ENCODE measurements at places on chromosomes 5 and 9. TPM values are rescaled to one million over a fixed set of nuclear protein-coding genes. Genes with fewer than 3 reads are reported as not detected.
A peak's percentile ranks its signal among the peaks of the same experiment; 100 is the strongest.

DNA sequence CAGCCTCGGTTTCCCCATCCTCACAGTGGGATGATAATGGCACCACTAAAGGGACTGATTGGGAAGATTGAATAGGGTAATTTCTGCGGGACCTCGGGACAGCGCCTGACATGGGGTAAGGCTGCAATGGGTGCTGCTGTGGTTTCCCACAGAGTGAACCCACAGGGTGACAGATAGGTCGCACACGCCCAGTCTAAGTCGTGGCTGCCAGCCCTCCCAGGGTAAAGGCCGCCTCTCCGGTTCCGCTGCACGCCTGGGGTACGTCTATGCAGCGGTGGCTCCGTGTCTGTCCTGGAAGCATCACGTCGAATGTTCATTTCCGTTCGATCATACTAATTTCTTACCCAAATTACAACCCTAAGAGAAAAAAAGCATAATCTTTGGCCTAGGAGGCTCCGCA, 631 bp downstream of the CFAP77 start:
- DNase-seq = no peak

DNA sequence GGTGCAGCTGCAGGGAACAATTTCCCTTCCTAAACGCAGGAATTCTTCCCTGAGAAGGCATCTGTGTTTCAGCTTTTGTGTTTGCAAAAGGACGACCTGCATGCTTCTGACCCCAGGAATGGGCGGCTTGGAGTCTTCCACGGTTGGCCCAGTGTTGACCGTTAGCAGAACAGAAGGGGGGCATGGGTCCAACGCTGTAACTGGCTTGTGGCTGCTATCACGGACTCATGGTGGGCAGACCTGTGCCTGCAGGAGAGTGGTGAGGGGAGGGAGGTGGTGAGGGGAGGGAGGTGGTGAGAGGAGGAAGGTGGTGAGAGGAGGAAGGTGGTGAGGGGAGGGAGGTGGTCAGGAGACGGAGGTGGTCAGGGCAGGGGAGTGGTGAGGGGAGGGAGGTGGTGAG, 388.6 kb upstream of the IRX4 start:
- no peak for DNase-seq

- DNase-seq = peak; percentile 78
Observed at GRCh38 chr9:137757613-137758029, 120.0 kb upstream of the CACNA1B start.

- no peak for DNase-seq
Observed at GRCh38 chr9:18706648-18707047, 232.7 kb downstream of the ADAMTSL1 start.

DNA sequence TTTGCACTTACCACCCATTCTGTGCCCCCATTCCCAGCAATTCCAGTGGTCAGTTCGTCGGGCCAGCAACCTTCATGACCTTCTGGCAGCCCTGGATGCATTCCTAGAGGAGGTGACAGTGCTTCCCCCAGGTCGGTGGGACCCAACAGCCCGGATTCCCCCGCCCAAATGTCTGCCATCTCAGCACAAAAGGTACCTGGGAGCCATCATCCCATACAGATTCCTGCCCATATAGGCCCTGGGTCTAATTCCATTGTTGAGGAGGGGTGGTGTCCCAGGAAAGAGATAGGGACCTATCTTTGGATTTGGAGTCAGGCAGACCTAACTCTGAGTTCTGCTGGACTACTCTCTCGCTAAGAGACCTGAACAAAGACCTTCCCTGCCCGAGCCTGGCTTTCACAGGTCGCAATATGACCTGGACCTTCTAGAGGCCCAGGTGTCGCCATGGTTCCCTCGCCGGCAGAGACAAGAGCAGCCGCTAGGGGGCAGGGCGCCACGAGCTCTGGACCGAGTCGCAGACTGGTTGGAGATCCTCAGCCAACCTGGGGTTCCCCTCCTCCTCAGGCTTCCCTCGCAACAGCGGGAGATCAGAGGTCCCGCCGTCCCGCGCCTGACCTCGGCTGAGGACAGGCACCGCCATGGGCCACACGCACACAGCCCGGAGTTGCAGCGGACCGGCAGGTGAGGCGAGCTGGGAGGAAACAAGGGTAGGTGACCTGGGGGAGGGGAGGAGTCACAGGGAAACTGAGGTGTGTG, 3.1 kb downstream of the SLC4A9 start:
- peak; percentile 61 for DNase-seq

GRCh38 chr5:53170746-53171349, 61.3 kb upstream of the MOCS2 start:
- DNase-seq = peak; percentile 55

DNA sequence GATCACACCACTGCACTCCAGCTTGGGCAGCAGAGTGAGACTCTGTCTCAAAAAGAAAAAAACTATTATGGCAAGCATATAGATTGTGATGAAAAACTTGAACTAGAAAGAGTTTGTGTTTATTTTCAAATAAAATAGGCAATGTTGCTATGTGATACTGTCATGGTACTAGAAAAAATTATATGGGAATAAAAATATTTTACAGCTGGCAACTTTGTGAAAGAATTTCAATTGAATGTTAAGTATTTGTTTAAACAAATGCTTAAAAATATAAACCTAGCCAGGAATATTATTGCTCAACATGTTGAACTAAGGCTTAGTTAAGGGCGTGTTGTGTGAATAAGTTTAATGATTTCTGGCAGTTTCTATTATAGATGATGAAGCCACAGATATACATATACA, 31.7 kb downstream of the HSDL2 start:
- no peak for DNase-seq

- DNase-seq = no peak
Observed at GRCh38 chr9:31302620-31303418, 1081.6 kb upstream of the ACO1 start.

DNA sequence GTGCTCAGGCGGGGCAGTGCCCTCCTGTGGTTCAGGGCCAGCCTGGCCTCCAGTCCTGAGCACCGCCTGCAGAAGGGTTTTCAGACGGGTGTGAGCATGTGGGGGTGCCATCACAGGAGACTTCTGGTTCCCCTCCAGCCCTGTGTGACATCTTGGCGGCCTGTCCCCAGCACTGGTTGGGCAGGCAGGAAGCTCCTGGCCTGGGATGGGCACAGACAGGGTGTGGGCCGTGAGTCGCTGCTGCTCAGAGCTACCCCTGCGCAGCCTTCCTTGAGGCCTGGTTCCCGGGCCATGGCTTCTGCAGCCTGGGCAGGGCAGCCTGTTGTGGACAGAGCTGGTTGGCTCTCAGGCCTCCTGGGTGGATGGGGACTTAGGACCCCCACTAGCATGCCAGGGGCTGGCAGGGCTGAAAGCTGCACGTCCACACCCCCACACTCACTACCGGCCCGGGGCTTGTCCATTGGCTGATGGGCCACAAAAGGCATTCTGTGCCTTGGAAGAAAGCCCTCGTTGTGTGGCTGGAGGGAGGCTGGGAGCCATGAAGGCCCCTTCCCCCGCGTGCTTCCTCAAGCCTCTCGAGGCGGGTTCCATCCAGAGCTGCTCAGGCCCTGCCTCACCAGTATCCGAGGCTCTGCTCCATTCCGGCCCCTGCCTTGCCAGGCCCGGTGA, 58.7 kb downstream of the RXRA start:
- peak; percentile 58 for DNase-seq

DNA sequence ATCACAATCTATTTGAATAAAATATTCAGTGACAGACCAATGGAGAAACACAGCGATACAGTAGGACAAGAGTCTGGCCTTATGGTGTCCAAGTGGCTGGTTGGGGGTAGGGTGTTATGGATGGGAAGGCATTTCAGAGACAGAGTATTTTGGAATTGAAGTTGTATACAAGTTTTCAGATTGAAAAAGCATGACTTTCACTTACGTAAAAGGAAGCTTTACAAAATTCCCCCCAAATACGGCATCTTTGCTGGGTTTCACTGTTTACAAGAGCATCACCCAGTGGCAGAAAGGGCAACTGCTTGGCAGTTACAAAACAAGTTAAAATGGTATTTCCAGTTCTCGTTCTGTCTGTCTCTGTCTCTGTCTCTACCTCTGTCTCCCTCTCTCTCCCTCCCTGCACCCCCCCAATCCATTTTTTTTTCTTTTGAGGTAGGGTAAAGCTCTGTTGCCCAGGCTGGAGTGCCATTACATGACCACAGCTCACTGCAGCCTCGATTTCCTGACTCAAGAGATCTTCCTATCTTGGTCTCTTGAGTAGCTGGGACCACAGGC, 86.2 kb downstream of the PTPN3 start:
- peak; percentile 12 for DNase-seq

DNA sequence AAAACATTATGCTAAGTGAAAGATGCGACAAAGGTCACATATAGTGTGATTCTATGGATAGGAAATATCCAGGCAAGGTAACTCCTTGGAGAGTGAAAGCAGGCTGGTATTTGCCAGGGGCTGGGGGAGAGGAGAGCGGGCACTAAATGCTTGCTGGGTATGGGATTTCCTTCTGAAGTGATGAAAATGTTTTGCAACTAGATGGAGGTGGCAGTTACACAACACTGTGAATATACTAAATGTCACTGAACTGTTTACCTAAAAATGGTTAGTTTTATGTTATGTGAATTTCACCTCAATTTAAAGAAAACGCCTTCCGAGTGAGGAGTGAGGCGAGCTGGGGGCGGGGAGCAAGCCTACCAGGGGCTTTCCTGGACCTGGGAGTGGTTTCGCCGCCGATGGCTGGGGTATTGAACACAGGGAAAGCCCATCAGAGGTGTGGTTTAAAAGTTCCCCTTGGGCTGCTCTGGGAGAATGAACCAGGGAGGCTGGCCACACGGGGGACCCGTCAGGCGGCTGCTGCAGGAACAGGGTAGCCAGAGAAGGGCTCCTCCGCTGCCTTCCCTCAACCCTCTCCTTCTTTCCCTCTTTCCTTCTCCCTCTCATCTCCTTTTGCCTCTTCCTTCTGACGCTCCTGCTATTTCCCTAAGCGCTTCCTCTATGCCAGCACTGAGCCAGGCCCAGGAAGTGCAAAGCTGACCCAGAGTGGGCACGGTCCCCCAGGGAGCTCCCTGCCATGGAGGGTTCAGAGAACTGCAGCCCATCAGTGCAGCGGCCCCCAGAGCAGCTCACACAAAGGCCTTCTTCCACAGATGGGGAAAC, 4.9 kb downstream of the AKNA start:
- DNase-seq = no peak

- DNase-seq = no peak
Observed at GRCh38 chr5:139148306-139148705, 49.9 kb downstream of the SIL1 start.

DNA sequence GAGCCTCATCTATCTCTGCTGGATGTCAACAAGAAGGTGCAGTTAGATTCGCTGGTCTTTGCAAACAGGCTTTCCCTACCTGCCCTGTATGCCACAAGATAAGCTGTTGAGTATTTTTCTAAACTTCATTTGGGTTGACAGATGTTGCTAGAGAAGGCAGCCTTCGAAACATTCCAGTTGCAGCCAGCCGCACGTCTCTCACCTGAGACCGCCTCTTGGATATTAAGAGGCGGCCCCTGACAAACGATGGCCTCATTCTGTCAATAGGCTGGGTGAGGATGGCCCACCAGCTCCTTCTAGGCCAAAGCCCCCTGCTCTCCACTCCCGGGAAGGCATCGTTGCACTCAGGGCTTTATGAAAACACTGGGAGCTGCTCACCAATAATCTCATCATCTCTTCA, 181.6 kb downstream of the DAB2IP start:
- no peak for DNase-seq

DNA sequence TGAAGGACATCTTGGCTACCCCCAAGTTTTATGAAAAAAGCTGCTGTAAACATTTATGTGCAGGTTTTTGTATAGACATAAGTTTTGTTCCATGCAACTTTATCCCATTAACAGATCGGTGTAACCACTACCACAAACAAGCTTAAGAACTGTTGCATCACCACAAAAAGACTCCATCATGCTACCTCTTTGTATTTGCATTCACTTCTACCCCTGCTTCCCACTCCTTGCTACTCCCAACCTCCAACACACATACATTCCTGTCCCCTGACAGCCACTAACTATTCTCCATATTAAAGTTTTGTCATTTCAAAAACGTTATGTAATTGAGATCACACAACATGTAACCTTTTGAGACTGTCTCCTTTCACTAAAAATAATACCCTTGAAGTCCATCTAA, 57.8 kb upstream of the LHFPL2 start:
- no peak for DNase-seq

GRCh38 chr9:34517185-34517584, 5.6 kb downstream of the ENHO start:
- no peak for DNase-seq

- DNase-seq = peak; percentile 59
Observed at GRCh38 chr5:68315679-68316271, 100.2 kb downstream of the PIK3R1 start.

DNA sequence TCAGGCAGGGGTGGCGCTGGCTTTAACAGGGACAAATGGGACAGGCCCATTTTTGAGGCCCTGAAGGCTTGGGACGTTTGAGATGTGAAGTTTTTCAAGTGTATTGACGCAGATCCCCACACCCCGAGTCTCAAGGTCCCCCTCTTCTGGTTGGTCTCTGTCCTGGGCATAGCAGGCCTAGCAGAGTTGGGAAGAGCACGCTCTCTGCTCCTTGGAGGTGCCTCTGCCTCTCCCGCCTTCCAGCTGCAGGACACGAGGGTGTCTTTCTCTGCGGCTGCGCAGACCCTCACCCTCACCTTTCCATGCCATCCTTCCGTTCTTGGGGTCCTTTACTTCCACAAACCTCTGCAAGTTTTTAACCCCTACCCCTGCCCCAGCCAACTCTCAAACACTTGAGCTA, 18.6 kb downstream of the ADAMTSL2 start:
- no peak for DNase-seq

Gene SLF1
- 13.3 TPM for total RNA-seq

Gene CDH9
- not detected for total RNA-seq

Gene ACOT12
- not detected for total RNA-seq

Gene WDR38
- total RNA-seq = not detected

Gene SLC1A1
- 14.7 TPM for total RNA-seq

Gene SPATA31E1
- not detected for total RNA-seq

Gene ZNF474
- total RNA-seq = not detected

Gene SV2C
- total RNA-seq = not detected

Gene SPINK13
- total RNA-seq = not detected

Gene RGS7BP
- not detected for total RNA-seq

Gene FRMPD1
- total RNA-seq = not detected

Gene FOXI1
- total RNA-seq = not detected

Gene RNF180
- not detected for total RNA-seq

Gene ADAMTS6
- total RNA-seq = 16.5 TPM

Gene SLU7
- total RNA-seq = 31.8 TPM

Gene AQP7
- total RNA-seq = 0.17 TPM

Gene ZNF189
- total RNA-seq = 15.1 TPM

Gene NR2F1-AS1
- total RNA-seq = 25.2 TPM

Data from M059J (cell line).